NCI-H524 treated with DMSO at 0.1 percent for 48 hours (cell line): ENCODE measurements at places on chromosomes 5 and 9.

GRCh38 chr5:95988877-95989276 is 27.2 kb upstream of the ELL2 start:
- no peak for DNase-seq

DNA sequence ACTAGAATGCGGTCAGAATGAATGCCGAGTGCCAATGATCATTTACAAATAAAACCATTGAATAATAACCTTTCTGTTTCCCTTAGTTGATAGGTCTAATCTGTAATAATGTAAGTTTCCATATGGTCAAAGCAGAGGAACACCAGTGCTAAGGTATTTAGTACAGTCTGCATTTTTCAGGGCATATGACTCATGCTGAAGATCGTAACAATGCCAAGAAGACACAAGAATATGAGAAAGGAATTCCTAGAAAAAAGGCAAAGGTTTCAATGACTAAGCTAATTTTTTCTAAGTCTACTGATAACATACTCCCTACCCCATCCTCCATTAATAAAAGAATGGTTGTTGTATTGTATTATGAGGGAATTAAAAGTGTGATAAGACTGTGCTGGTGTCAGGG is 2.8 kb downstream of the OR1L8 start:
- DNase-seq, result no peak

GRCh38 chr5:179852993-179853547 is 5.5 kb downstream of the MRNIP start:
- DNase-seq, result no peak

GRCh38 chr9:80699511-80699998 is 989.8 kb downstream of the TLE1 start:
- DNase-seq, result no peak

DNA sequence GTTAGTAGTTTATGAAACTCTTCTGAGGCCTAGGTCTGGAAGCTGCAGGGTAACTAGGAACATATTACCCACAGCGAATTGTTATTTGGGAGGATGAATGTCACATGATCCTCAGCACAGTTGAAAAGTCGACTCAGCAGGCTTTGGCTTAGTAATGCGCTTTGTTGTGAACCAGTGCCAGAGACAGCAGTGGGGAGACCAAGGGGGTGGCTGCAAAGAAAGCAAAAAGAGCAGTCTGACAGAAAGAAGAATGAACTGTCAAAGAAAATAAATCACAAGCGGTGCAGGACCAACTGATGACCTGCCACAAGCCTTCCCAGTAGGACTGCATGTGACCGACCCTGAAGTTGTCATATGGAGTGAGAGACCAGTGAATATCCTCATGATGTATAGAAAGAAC is 170.0 kb downstream of the CCDC171 start:
- no peak for DNase-seq
